ENCODE measurements at places on chromosomes 2 and 18.

GRCh38 chr2:39266916-39267434 lies 23.2 kb upstream of the CDKL4 start:
- DNase-seq: no peak

GRCh38 chr2:85838181-85838580 lies 50.6 kb downstream of the ST3GAL5 start:
- no peak for DNase-seq

DNA sequence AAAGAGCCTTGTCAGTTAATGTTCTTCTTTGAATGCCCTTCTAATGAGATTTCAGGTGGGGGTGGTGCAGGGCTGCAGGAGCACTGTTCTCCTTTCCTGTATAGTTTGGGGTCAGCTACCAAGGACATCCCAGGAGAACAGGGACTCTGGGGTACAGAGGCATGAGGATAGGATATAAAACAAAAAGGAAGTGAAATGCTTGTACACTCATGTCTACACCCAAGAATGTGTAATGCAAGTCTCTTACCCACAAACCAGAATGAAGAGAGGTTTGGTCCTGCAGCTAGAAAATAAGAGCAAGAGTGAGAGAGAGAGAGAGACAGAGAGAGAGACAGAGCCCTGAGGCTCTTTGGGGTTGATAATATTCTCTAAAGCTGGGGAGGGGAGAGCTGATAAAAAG lies 151.8 kb upstream of the KCTD1 start:
- no peak for DNase-seq

- no peak for DNase-seq
Measured at GRCh38 chr2:130728007-130728454, 839 bp upstream of the GPR148 start.

- DNase-seq: no peak
Measured at GRCh38 chr2:173734797-173735196, 230.4 kb downstream of the SP3 start.

- no peak for DNase-seq
Measured at GRCh38 chr2:210727549-210727948, 171.2 kb downstream of the CPS1 start.

DNA sequence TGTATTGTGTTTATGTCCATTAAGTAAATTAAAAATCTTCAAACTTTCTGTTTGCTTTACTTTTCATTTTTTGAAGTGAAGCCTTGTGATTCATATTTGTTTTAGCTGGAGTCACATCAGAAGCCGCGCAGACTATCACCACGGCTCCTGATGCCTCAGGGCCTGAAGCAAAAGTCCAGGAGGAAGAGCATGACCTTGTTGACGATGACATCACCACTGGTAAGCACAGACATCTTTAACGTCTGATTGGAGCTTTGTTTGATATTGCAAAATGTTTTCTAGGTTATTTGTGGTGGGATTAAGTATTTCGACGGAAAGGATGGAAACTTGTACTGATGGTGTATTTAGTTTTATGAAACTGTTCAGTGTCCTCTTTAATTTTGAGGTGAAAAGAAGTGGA lies 164.8 kb downstream of the WDR7 start:
- DNase-seq: no peak

DNA sequence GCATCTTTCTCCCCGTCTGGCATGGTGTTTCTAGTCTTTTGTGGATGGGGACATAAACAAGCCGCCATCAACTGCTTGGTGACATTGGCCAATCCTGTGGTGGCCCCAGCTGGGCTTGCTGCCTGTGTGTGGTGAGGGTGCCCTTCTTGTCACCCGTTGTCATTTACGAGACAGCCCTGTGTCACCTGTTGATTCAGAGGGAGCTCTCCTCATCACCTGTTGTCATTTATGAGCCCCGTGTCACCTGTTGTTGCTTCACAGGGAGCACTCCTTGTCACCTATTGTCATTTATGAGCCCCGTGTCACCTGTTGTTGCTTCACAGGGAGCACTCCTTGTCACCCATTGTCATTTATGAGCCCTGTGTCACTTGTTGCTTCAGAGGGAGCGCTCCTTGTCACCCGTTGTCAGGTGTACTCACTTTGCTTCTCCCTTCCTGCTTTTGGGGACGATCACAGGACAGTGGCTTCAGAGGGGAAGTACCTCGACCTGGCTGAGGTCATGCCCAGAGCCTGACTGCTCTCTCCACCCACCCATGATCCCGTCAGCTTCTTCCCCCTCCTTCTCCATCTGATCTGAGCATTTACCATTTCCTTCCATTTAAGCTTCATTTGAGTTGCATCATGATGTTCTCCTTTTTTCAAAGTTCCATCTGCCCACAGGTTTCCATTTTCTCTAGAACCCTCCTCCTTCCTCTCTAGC lies 29.1 kb downstream of the HPCAL1 start:
- DNase-seq: no peak

- no peak for DNase-seq
Measured at GRCh38 chr18:22840606-22841144, 92.5 kb upstream of the RBBP8 start.

DNA sequence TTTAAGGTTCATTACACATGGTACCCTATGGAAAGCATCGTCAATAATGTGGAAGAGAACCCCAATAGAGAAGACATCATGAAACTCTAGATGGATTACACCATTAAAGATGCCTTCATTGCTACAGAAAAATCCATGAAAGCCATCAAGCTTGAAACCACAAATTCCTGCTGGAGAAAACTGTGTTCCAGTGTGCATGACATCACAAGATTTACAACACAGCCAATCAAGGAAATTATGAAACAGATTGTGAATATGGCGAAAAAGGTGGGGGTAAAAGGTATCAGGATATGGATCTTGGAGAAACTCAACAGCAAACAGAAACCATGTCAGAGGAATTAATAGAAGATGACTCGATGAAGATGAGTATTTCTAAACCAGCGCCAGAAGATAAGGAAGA lies 200.0 kb downstream of the SLC4A10 start:
- no peak for DNase-seq

- peak; percentile 29 for DNase-seq
Measured at GRCh38 chr2:201466050-201466675, 14.6 kb downstream of the STRADB start.

DNA sequence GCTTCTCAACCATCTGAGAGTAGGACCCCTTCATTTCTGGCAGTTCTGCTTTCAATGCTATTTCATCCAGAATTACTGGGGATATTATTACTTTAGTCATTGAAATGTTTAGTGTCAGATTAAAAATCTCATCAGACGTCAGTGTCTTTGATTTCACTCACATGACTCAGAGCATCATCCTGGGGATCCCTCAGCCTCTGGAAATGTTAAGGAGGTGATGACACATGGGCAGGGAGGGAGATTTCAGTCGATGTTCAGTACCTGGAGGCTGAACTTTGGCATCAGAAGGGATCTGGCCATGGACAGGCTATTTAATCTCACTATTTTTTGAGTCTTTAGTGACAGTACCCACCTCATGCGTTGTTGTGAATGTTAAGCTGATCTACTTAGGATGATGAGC lies 39.1 kb downstream of the OSBPL6 start:
- no peak for DNase-seq

DNA sequence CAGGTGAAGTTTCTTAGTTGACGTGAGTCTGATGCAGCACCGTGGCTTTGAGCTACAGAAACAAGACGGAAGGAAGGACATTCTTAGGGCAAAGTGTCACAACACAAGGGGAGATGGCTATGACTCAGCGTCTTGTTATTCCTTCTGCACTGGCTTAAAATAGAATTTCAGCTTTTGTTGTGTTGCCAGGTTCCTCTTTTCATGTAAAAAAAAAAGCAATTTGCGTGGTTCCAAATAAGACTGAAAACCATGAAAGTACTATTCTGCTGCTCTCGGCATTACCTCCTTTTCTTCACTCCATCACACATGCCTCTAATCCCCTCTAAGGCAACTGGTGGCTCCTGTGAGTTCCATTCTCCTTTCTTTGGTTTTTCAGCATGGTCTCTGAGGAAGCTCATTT lies 150.1 kb downstream of the ANTXR1 start:
- peak; percentile 67 for DNase-seq

GRCh38 chr2:86372641-86373502 lies 35.4 kb upstream of the REEP1 start:
- DNase-seq: peak; percentile 55

- no peak for DNase-seq
Measured at GRCh38 chr2:98492441-98492840, 47.8 kb downstream of the INPP4A start.

- DNase-seq: no peak
Measured at GRCh38 chr2:174325373-174326160, 9.2 kb upstream of the SP9 start.

DNA sequence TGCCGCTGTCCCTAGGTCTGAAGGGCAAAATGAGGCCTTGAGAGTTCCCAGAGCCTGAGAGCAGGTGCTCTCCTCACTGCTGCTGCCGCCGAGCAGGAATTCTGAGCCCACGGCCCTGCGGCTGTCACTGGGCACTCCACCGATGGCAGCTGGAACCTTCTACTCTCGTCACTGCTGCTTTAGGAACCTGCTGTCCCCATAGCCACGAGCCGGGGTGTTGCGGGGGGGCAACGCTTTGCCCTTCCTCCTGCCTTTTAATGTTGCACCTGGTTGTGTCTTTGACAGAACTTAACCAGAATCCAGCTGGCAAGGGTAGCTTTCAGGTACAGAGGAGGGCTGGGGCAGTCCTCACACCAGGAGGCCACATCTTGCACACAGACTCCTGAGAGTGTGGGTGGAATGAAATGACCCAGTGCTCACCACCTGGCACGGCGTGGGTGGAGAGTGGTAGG lies 32.3 kb downstream of the NCK2 start:
- no peak for DNase-seq

DNA sequence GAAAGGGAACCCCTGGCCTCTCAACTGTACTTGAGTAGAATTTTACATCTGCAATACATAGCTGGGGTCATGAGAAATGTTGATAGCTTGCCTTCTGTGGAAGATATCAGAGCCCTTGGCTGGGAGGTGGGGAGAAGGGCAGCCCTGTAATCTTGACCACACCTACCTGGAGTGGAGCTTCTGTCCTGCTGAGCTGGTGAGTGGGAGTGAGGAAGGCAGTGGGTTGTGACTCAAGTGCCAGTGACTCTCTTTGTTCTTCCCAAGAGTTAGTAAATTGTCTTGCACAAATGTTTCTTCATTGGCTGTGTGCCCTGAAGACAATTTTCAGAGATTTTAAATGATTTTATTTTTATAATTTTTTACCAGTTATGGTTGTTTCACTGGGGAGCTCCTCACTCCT lies 277.3 kb downstream of the MBD5 start:
- DNase-seq: no peak

DNA sequence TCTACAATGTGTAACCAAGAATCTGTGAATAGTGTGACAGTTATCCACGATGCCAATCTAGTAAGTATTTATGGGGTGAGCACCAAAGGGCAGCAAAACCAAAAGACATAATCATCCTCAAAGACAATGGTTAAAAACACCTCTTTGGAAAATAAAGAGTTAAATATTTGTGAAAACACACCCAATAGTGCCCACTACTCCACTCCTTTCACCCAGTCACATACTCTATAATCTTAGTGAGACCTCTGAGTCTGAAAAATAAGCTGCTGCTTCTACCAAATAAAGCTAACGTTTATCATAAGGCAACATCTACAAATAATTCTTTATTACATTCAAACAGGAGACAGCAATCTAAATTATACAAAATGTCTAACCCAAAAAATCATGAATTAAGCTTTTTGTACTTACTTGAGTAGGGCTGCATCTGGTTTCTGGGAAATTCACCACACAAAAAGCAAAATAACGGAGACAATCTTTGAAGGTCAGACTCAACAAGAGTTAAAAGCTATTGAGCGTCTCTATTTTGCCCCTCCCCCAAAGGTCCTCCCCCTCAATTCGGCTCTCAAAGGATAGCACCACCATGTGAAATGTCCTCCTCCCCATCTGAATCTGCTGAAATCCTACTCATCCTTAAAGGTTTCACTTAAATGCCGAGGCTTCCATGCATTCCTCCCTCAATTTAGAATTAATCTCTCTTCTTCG lies 2.0 kb downstream of the RAPH1 start:
- peak; percentile 18 for DNase-seq

- no peak for DNase-seq
Measured at GRCh38 chr2:141499123-141499522, 631.7 kb downstream of the LRP1B start.

DNA sequence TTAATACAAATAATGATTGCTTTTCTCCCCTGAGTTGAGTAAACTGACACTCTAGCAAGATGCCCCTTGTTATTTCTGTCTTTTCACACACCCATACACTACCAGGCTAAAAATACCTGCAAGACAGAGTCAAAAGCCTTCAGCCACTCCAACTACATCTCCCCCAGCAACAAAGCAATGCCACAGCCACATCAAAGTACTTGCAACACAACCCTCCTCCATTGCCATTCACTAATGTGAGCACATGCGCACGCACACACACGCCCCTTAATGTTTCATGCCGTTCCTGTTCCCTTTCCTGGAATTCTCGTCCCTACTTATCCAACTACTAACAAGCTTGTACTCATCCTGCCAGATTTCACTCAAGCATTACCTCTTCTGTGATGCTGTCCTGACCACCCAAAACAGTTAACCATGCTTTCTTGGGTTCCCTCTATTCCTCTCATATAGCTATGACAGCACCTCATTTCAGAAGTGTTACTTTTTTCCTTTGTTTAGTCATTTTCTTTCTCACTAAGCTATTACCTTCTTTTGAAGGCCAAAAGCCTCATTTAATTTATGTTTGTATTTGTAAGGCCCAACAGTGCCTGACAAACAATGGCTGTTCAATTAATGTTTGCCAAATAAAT lies 29.6 kb downstream of the SLC25A12 start:
- no peak for DNase-seq

- peak; percentile 45 for DNase-seq
Measured at GRCh38 chr2:169933124-169933711, 106.0 kb downstream of the UBR3 start.

GRCh38 chr2:205557873-205558272 lies 124.4 kb upstream of the NRP2 start:
- DNase-seq: no peak

- no peak for DNase-seq
Measured at GRCh38 chr2:219912491-219912921, 285.1 kb downstream of the SLC4A3 start.

GRCh38 chr2:678964-679363 lies 1.8 kb upstream of the TMEM18 start:
- no peak for DNase-seq

GRCh38 chr18:33556846-33557245 lies 21.2 kb upstream of the ASXL3 start:
- DNase-seq: no peak

DNA sequence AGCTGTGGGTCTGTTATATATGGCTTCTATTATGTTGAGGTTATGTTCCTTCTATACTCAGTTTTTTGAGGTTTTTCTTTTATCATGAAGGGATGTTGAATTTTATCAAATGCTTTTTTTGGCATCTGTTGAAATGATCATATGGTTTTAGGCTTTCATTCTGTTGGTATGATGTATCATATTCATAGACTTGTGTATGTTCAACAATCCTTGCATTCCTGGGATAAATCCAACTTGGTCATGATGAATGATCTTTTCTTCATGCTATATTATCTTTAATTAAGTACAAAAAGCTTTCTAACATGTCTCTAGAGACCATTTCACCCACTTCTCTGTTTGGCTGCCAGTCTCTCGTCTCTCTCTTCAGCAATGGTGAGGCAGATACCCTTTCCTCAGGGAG lies 54.2 kb downstream of the MDH1 start:
- DNase-seq: no peak

GRCh38 chr2:74619651-74620297 lies 28.4 kb downstream of the M1AP start:
- peak; percentile 2 for DNase-seq

All from globus pallidus (tissue), 1 donor.